ENCODE measurements at places on chromosomes 12 and 14. TPM values are rescaled to one million over a fixed set of nuclear protein-coding genes. Genes with fewer than 3 reads are reported as not detected.

The CDKL1 gene
- 27.7 TPM for total RNA-seq

The PIWIL1 gene
- not detected for total RNA-seq

The CISTR gene
- not detected for total RNA-seq

The CCDC197 gene
- total RNA-seq, result not detected

The RBP5 gene
- total RNA-seq, result 1.0 TPM

The AQP6 gene
- total RNA-seq, result 0.56 TPM

The EDDM3A gene
- total RNA-seq, result not detected

The HOTAIR gene
- not detected for total RNA-seq

The SLCO1B1 gene
- total RNA-seq, result not detected

The FGF6 gene
- total RNA-seq, result not detected

The RD3L gene
- total RNA-seq, result not detected

The RNF212B gene
- not detected for total RNA-seq

The BCL7A gene
- 3.3 TPM for total RNA-seq

The CDCA4 gene
- 7.3 TPM for total RNA-seq

The LYZ gene
- 65.2 TPM for total RNA-seq

The MYF5 gene
- not detected for total RNA-seq

The MDM2 gene
- total RNA-seq, result 44.3 TPM

The AQP2 gene
- not detected for total RNA-seq

The RNASE3 gene
- not detected for total RNA-seq

The SIX1 gene
- 1.1 TPM for total RNA-seq

The NFKBIA gene
- 291 TPM for total RNA-seq

The CDCA3 gene
- 0.47 TPM for total RNA-seq

The RIPK3 gene
- total RNA-seq, result 9.0 TPM
